ENCODE measurements at places on chromosomes 3 and 15.

DNA sequence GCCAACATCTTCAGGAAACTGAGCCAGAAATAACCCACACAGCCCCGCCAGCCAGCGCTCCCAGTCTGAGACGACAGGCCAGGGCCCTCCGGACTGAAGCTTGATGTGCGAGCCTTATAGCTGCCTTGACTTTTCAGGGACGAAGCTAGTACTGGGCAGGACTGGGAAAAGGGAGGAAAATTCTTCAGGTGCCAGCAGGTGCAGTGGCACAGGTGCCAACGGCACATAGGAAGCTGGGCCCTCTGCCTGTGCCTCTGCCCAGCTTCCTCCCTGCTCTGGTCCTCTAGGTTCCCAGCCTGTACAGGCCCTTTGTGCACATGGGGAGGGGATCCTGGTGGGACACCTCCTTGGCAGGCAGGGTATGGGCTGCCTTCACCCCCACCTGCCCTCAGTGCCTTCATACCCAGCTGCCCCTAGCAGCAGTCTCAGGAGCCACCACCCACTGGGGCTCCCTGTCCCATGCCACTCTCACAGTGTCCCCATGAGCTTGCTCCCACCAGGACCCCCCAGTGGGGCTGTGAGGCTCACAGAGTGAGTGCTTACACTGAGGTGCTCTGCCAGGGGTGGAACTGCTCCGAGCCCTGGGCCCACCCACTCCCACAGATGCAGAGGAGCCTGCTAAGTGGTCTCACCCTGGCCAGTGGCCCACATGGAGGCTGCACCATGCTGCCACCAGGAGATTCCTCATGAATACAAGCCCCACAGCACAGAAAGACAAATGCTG, 61.0 kb downstream of the DNAJB8 start:
- no peak for DNase-seq

- DNase-seq, result no peak
Measured at GRCh38 chr3:70832834-70833205, 520.4 kb upstream of the MDFIC2 start.

DNA sequence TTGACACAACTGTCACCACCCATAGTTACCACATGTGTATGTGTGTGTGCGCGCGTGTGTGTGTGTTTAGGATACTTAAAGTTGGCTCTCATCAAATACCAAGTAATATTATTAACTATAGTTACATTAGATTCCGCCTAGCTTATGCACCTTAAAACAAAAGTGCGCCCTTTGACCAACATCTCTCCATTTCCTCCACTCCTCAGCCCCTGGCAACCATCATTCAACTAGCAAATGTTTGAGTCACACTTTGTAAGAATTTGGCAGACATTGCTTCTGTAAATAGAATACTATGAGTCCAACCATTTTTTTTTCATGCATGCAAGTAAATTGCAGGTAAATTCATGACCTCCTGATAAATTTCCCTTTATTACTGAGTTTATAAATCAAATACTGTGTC, 169.3 kb downstream of the GBE1 start:
- no peak for DNase-seq

- no peak for DNase-seq
Measured at GRCh38 chr3:4740397-4741105, 238.7 kb upstream of the BHLHE40 start.

GRCh38 chr3:131218196-131218595, 163.4 kb upstream of the NUDT16 start:
- DNase-seq, result no peak

DNA sequence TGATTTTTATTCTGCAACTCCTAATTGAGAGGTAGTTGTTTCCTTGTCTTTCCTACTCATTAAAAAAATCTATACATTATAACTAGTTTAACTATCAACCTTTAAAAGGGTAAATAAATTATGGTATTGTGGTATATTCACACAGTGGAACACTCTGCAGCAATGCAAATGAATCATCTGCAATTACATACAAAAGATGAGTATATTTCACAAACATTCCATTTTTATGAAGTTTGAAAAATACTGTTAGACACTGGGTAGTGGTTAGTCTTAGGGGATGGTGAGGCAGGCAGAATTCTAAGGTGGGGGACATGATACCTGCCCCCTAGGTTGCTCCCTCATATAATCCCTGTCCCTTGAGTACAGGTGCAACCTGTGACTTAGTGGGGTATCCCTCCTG, 44.0 kb upstream of the MAGI1 start:
- no peak for DNase-seq

- DNase-seq, result no peak
Measured at GRCh38 chr3:195699388-195699771, 21.4 kb upstream of the MUC20 start.

- DNase-seq, result no peak
Measured at GRCh38 chr3:165056510-165056909, 21.8 kb downstream of the SI start.

DNA sequence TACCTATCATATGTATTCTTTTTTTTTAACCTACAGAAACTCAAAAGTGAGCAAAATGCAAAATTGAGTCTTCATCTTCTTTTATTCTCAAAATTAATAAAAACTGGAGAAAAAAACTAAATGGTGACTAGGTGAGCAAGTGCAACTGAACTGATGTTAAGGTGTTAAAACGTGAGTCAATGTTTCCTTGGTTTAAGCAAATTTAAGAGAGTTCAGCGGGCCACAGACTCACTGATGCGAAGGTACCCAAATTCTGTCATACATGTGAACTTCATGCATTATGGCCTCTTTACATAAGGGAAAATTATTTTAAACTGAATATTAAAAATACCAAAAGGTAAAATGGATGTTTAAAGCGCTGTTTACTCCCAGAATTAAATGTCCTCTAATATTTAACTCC, 206.6 kb downstream of the FOXP1 start:
- no peak for DNase-seq

DNA sequence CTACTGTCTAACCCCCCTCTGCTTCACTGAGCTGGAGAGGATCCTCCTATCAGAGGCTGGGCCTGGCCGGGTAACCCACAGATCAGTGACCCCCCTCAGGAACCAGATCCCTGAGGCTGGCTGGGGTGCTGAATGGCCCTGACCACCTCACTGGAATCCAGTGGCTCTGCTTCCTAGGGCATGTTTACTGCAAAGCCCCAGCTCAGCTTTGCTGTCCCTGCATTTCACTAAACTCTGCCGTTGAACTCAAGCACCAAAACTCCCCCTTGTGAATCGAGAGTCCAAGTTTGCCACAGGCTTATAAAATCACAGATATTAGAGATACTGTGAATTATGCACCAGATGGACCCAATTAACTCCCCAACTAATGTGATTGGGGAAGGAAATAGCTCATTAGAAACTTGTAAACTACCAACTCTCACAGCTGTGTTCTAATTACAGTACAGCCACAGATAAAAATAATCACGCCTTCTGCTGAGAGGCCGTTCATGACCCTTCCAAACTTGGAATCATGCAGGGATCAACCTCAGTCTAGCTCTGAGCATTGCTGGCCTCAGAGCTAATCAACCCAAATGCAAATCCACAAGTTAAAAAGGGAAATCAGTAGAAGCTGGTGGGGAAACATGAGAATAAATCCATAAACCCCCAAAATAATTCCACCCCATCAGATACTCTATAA, 47.0 kb downstream of the OCA2 start:
- DNase-seq, result no peak

DNA sequence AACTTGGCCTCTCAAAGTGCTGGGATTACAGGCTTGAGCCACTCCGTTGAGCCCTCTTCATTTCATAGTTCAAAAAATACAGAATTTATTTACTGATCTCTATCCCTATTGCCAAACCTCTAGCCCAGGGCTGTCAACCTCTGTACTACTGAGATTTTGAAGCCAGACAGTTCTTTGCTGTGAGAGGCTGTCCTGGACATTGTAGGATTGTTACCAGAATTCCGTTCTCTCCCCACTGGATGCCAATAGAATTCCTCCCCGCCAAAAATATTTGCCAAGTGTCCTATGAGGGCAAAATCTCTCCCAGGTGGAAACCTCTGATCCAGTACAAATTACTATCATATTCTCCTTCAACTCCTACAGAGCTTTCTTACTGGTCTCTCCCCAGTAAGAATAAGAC, 29.6 kb upstream of the ADAMTS9 start:
- DNase-seq, result no peak

DNA sequence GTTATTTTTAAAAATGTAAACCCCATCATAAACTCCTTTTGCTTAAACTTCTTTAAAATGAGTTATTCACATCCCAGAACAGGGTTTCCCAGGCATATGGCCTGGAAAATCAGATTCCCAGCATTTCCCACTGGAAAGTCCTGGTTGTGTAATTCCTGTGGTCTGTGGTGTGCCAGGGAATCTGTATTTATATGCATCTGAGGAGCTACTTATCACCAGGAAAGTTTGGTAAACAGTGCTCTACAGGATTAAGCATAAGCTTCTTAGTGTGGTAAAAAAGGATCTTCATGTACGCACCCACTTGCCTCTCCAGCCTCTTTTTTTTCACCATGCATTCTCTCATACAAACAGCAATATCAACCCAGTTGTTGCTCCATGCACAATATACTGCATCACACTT, 28.2 kb downstream of the MEIS2 start:
- no peak for DNase-seq

DNA sequence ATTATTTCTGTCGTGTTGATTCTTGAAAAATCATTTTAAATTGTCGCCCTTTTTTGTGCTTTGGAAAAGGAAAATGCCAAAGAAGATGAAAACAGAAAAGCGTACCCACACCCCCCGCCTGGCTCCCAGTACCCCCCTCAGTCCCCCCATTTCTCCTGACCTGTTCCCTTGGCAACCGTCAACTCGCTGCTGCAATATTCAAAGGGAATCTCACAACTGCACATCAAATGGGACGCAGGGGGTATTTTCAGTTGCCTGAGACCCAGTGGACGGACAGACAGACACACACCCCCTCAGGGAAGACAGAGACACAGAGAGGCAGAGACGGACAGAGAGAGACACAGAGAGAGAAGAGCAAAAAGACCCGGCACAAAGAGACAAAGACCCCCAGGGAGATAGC, 83.5 kb upstream of the PRR20G start:
- DNase-seq, result no peak

GRCh38 chr15:67242708-67243111, 11.8 kb downstream of the AAGAB start:
- DNase-seq, result no peak

DNA sequence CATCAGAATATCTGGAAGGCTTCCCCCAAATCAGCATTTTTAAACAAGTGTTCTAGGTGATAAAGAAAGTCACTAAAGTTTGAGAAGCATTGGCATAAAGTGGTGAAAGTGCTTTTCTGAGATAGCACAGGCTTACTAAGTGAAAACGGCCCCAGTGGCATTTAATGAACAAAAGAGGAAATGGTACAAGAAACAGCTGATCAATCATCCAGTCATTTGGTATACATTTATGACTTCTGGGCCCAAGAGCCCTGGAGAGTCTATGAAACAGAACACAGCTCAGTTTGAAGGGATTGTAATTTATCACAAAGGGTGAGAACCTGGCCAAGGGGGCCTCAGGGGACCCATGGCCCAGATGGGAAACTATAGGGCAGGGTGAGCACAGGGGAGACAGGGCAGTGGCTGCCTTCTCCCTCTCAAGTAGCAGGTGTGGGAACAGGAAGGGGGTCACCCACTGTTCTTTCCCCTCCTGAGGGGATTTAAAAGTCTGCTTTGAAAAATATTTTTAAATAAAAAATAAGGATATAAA, 265.5 kb upstream of the ROPN1 start:
- DNase-seq, result no peak

Measured in cortex of kidney (tissue), 1 donor.